ENCODE measurements at places on chromosomes 2 and 18. TPM values are rescaled to one million over a fixed set of nuclear protein-coding genes. Genes with fewer than 3 reads are reported as not detected.

DYNAP gene
- total RNA-seq = not detected

GULP1 gene
- total RNA-seq = 25.9 TPM

PLGLB2 gene
- 0.11 TPM for total RNA-seq

DNA sequence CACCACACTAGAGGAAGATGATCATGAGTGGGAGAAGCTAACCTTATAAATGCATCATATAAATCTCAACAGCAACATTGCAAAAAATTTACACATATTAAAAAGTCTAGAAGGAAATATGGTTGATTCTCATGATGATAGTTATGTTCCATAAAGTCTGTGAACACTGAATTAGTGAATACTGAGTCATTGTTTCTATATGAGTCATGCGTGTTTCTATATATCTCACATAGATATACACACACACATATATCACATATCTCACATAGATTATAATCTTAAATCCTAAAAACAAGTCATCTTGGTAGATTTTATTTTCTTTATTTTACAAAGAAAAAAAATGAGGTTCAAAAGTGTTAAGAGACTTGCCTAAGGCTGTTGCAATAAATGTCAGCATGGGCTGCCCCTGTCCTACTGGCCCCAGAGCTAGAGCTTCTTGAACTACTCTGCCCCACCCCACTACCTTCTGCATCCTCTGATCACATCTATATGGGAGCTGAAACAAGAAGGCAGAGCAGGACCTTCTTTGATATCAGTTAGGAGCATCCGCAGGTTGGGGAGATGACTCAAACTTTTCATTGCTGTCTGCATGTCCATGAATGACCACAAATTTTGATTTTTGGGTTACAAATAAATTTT is 81.8 kb upstream of the ADAM23 start:
- no peak for DNase-seq

DNA sequence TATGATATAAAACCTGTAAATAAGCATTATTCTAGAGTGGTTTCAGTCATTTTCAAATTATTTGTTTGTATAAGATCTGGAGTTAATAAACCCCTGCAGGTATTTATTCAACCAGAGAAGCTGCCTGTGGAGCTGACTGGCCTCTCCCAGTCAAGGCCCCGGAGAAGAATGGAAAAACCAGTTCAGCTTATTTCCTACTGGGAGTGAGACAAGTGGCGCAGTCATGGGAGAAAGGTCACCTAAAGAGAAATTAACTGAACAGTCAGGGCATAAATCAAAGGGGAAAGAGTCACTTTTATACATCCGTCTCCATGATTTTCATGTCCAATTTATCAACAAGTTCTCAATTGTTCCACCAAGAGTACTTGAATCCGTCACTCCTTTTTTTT is 240.9 kb downstream of the RNF152 start:
- DNase-seq = no peak

DNA sequence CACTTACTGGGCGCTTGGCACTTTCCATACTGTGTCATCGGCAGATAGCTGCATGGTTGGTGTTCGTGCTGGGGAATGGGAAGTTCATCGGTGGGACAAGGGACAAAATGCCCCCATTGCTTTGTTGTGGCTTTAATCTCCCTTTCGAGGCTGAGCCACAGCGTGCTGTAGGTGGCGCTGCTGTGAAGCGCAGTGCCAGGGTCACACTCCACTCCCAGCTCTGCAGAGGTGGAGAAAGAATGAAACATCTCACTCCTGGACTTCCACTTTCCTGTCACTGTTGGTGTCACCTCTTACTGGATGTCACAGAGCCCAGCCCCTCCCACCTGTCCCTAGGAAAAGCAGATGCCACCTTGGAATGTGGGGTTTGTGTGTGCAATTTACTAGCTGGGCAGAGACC is 8.7 kb downstream of the TYMS start:
- DNase-seq = no peak

Data from Daoy (cell line).